ENCODE measurements at places on chromosomes 12 and 14.

DNA sequence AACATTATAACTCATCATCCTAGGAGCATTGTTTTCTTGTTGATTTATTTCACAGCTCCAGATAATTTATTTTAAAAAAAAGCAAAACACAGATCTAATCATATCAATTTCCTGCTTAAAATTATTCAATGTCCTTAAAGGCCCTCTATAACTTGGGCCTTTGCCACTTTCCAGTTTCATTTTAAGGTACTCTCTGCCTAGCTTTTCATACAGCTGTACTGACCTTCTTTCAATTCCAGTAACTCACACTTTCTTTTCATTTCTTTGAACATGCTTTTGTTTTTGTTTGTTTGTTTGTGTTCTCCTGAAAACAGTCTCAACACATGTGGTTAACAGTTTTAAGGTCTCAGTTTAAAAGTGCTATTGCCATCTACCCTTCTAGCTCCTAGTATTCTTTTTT lies 281.9 kb downstream of the ACSS3 start:
- DNase-seq: no peak

DNA sequence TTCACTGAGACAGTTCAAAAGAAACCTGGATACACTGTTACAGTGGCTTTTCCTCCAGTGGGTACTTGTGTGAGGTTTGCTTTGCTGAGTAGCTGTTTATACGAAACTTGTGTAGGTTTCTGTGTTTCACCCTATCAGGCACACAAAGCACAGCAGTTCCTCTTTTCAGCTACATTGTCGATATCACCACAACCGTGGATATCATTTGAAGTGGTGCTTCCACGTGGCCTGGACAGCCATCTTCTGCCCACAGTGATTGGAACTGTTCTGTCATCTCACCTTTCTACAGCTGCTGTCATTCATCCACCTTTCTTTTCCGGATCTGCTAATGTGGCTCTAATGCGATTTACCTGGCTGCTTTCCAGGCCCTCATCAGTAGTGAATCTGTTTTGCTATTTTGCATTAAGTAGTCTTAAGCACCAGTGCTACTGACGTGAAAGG lies 368.8 kb downstream of the SYT1 start:
- no peak for DNase-seq

DNA sequence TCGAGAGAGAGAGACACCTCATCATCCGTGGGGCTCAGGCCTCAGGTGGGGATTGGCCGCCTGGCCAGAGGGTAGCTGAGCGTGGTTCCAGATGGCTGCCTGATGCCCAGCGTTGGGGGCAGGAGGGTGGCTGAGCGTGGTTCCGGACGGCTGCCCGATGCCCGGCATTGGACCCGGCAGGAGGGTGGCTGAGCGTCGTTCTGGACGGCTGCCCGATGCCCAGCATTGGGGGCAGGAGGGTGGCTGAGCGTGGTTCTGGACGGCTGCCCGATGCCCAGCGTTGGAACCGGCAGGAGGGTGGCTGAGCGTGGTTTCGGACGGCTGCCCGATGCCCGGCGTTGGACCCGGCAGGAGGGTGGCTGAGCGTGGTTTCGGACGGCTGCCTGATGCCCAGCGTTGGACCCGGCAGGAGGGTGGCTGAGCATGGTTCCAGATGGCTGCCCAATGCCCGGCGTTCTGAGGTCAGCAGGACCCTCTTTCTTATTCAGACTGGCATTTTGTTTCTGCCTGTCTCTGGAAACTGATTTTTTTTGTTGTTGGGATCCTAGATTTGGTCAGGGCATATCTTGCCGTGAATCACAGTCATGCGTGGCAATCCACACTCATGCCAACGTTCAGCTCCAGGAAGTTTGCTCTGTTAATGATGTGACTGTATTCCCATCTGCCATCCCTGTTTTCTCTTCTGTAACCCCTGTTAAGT lies 40.7 kb downstream of the GALNT9 start:
- no peak for DNase-seq

DNA sequence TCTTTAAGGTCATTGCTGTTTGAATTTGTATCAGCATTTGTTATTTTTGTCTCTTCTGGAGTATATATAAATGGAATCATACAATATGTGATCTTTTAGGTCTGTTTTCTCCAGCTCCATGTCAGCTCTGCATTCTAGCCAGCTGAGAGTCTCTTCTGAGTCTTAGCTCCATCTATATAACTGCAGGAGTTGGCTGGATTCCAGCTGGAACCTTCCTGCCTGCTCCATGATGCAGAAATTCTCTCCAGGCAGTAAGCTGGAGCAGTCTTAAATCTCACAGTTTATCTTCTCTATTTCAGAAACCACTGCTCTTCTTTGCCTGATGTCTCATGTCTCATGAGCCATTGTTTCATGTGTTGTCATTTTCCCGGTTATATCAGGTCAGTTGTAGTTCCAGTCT lies 827.6 kb downstream of the NRXN3 start:
- DNase-seq: no peak

GRCh38 chr14:80237143-80237542 lies 25.8 kb upstream of the DIO2 start:
- DNase-seq: no peak

DNA sequence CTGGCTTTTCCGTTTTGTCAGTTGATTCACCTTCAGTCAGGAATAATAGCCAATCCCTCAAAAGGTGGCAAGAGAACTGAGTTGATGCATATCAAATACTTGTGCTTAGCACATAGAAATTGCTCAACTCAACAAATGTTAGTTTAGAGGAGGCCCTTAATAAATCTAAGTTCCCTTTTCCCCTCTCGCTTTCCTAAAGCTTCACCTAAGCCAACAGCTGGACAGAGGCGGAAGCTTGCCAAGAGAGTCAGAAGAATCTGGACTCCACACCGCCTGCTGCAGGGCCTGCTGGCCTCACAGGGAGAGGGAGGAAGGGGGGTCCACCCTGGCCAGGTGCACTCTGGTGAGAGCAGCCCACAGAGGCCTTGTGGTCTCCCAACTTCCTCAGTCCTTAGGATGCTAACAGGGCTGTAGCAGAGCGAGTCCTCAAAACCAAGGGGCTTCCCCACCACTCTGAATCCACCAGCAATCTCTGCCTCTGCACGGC lies 213.1 kb downstream of the CHST11 start:
- DNase-seq: no peak

DNA sequence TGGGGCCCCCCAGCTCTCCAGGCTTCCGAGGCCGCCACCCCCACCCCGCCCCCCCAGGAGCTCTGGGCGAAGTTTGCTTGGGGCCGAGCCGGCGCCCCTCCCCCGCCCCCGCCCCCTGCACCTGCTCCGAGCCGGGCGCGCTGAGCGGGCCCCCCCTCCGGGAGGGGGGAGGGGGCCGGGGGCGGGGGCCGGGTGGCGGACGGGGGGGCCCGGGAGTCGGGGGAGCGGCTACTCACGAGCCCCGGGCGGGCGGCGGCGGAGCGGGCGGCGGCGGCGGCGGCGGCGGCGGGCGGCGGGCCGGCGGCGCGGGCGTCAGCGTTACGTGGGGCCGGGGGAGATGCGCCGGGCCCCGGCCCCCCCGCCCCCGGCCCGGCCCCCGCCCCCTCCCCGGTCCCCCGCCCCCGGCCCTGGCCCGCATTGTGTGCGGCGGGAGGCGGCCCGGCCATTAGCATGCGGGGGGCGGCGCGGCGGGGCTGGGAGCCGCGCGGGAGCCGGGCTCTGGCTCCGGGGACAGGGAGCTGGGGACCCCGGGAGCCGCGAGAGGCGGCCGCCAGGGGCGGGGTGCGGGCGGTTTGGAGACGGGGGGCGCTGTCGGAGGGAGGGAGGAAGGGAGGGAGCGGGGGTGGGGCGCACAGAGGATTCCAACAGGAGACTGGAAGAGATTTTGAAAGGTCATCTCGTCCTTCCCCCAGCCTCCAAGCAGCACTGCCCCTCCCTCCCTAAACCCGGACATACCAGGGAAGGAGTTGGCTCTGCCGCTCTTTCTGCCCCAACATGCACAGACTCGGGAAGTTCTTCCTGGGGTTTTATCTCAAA lies at the start of gene ZNF219:
ZNF219 (minus strand) TSS at position 580 of the 816 bp plus-strand sequence. CDS start 5,064 bp downstream, outside the sequence.
- DNase-seq: no peak

DNA sequence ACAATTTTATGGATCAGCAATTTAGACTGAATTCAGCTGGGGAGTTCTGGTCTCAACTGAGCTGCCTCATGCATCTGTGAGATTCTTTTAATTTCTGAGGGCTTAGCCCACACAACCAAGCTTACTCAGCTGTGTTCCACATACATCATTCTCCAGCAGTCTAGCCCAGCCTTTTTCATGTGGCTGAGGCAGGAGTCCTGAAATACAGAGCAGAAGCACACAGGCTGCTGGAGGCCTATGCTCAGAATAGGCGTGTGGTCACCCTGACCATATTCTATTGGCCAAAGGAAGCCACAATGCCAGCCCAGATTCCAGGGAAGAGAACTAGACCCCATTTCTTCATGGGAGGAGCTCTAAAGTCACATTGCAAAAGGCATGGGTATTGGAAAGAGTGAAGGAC lies 72.3 kb upstream of the DHRS4 start:
- DNase-seq: peak; percentile 2

GRCh38 chr14:104582662-104583061 lies 3.1 kb downstream of the C14orf180 start:
- DNase-seq: no peak

DNA sequence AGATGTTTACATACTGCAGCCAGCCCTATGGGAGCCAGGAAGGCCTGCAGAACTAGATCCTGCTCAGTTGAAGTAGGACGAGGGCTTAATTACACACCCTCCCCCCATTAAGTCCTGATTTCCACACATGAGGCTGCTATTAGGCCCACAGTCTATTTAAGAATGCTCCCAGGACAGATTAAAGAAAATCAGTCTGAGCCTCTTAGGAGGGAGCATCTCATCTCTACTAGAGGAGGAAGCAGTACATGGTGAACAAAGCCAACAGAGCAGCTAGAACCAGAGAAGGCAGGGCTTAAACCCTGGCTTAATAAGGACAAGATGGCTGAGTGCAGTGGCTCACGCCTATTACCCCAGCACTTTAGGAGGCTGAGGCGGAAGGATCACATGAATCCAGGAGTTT lies 55.8 kb upstream of the ARHGAP5 start:
- DNase-seq: no peak

- no peak for DNase-seq
Measured at GRCh38 chr12:2306012-2306411, 253.2 kb downstream of the CACNA1C start.

- DNase-seq: no peak
Measured at GRCh38 chr14:84108746-84109457, 1421.0 kb upstream of the FLRT2 start.

GRCh38 chr14:48857366-48857765 lies 728.8 kb downstream of the RPS29 start:
- DNase-seq: no peak

DNA sequence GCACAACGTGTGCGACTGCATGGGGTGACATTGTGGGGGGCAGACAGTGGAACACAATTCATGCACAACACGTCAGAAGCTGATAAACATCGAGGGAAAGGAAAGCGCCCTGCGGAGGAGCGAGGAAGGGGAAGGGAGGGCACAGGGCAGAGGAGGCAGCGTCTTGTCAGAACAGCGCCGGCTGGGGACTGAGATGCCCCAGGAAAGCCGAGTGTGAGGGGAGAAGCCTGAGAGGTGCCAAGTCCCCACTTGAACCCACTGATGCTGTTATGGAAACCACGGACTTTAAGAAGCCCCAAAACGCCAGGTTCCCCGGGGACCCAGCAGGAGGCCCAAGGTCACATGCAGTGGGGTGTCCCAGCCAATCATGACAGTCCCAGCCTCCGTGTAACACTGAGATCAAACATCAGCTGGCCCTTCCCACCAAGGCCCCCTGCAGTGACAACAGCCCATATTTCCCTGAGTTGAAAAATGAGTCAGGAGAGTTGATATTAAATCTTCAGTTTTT lies 70.0 kb downstream of the GALNT9 start:
- DNase-seq: no peak

GRCh38 chr12:563787-564298 lies 99.4 kb downstream of the NINJ2 start:
- no peak for DNase-seq

Data from fibroblast of skin of left biceps (primary cell).